Activated CD8-positive, alpha-beta memory T cell treated with anti-CD3 and anti-CD28 coated beads for 24 hours (primary cell): ENCODE measurements at places on chromosomes 1 and 21.

DNA sequence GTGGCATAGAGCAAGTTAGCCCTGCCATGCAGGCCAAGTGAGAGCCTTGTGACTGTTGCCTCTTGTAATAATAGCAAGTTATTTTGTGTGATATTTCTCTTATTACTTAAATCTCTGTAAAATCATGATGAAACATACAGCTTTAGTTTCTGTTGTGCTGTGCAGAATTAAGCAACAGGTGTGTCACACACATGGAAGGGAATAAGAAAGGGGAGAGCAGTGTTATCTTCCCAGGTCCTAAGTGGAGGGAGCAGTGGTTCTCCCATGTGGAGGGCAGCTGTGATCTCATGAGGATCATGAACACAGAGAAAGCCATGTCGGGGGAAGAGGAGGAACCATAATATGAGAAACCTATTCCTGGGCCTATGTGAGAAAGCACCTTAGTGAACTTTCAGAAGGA, 25.2 kb upstream of the SCYL3 start:
- DNase-seq = no peak

DNA sequence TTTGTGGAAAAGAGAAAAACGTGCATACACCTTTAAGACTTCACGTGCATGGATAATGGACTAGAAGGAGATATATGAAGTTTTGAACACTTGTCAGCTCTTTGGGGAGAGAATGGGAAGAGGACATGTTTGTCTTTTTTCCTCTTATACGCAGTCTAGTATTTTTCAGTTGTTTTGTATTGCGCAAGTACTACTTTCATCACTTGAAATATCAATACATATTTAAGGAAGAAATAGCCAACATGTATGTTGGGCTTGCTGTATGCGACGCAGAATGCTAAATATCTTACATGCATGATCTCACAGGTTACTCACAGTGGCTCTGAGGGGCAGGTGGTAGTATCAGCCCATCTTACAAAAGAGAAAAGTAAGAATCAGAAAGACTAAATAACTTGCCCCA, 176.5 kb upstream of the RUNX1 start:
- no peak for DNase-seq

DNA sequence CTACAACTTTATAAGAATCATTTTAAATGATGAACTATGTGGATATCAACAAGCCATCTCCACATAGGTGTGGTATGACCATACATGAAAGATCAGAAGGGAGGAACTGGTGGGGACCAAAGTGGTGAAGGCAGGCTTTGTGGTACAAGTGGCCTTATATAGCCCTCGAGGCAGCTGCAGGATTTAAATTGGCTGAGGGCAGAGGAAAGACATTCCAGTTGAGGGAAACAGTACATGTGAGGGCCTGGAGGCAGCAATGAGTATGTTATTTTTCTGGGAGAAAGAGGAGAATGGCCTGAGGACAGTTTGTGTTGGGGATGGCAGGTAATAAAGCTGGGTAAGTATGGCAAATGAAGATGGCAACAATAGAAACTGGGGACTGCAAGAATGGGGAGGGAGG, 17.1 kb downstream of the OSCP1 start:
- no peak for DNase-seq

GRCh38 chr1:32813941-32814739, 3.0 kb downstream of the YARS1 start:
- no peak for DNase-seq

DNA sequence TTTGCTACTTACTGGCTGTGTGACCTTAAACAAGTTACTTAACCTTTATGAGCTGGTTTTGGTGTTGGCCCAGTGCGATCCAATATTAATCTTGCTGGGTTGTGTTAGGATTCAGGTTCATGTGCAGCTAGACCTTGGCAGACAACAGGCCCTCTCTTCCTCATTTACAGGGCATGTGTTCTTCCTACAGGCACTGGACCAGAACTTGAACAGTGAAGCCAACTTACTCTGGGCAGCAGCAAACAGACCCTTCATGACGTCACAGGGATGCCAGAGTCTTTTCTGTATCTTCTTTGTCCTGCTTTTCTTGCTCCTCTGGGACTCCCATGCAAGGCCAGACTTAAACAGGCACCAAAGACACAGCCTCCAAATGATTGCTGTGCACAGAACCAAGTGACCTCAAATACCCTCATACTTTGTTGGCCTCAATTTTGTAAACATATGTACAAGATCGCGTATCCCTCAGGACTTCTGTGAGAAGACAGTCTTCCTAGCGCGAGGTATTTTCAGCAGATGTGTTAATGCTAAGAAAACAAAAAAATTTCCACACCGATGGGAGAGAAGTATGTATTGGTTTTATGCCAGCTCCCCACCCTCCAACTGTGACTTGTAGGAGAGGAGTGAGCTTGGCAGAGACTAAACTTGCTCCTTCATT, 73.7 kb downstream of the URB2 start:
- DNase-seq = no peak

DNA sequence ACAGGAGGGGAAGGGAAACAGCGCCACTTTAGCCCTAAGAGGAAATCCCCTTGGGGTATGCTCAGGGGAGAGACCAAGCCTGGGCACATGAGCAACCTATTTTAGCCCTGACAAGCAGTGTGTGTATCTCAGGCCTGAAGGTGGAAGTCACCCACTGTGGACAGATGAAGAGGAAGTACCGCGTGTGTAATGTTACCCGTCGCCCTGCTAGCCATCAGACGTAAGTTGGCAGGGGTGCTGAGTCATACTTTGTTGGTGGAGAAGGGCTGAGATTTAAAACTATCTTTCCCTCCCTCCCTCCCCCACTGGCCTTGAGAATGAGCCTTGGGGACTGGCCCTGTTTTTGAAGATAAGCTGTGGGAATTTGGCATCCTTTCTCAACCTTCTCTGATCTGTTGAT, 11.2 kb downstream of the AGO1 start:
- DNase-seq = no peak

DNA sequence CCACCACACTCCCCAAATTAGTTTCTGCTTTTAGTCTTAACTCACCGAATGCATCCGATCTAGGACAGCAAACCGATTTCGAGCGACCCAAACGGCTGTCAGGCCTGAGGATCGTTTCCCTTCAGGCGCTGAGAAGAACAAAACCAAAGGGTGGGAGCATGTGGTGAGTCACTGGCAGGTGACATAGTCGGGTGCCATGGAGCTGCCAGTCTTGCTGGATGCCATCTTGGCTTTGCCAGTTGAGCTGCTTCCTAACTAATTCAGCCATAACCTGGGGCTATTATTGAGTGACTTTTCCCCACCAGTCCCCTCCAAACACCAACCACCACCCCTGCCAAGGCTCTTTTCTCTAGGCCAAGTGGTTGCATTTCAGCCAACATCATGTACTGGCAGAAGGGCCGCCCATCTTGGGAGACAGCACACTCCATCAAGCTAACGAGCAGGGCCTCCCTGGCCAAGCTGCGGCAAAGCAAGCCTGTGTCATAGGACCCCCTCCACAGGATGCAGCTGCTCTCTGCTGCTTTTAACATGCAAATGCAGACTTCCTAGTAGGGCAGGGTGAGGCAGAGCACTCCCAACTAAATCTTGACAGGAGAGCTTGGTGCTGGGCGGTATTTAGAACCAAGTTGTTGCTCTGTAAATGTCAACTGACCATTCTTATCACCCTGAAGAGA, 22.3 kb upstream of the PEX19 start:
- DNase-seq = no peak

DNA sequence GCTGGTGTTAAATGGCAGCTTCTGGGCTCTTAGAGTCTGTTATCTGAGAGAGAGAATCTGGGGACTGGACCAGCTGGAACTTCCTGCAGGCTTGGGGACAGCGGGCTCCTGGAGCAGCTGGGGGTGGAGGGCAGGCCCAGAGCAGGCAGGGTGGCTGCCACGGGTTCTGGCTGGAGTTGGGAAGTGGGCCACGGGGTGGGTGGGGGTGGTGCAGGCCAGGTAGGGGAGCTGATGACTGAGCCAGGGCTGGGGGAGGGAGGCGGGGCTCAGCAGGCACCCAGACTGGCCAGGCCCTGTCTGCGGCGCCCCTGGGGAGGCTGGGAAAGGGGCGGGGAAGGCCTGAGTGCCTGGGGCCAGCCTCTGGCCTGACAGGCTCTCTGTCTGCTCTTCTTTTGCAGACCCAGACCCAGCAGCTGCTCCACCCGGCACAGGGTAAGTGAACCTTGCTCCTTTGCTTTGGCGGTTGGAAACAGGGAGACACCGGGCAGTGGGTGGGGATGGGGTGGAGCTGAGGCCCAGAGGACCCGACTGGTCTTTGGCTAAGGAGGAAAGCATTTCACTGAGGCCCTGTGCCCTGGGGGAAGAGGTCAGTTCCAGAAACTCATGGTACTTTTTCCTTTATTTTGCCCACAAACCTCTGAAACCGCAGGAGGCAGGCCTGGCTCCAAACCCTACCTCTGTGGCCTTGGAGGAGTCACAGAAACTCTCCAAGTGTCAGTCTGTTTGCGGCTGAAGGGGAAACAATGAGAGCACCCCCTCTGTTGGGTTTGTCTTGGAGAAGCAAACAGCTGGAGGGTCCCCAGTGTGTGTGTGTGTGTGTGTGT, 48.8 kb downstream of the ARHGEF10L start:
- DNase-seq = no peak

DNA sequence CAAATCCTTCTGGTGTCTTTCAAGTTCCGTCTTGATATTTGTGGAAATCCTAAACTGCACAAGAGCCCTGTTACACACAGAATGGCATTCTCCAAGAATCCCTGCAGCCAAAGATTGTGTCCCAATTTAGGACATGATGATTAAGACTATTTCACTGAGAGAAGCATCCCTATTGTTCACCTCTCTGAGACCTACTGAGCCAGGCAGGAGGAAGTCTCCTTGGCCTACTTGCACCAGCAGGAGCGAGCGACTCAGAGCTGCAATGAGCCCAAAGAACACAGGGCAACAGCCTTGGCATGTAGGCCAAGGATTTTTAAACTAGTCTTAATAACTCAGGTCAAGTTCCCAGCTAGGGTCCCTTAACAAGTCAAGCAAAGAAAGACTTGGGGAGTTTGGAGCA, 79.4 kb upstream of the RUNX1 start:
- DNase-seq = no peak

- DNase-seq = no peak
These were observed 6.8 kb upstream of the AADACL3 start for GRCh38 chr1:12709091-12709491.

GRCh38 chr1:218809625-218810024, 364.1 kb upstream of the LYPLAL1 start:
- no peak for DNase-seq
